Activated CD4-positive, alpha-beta T cell treated with anti-CD3 and anti-CD28 coated beads for 36 hours (primary cell): ENCODE measurements at places on chromosomes 2 and 18. TPM values are rescaled to one million over a fixed set of nuclear protein-coding genes. Genes with fewer than 3 reads are reported as not detected.

Gene FAM237A
- total RNA-seq: not detected

Gene REG3A
- total RNA-seq: not detected

Gene KCNG2
- not detected for total RNA-seq

Gene ABCB11
- total RNA-seq: not detected

Gene ALK
- total RNA-seq: not detected

- no peak overlapping the region for H3K27ac ChIP-seq
- DNase-seq: no peak
- no peaks in the 10 kb centered on the region for H3K36me3 ChIP-seq
- no peaks in the 10 kb centered on the region for H3K27me3 ChIP-seq
- H3K4me3 ChIP-seq: no peak overlapping the region
Measured at GRCh38 chr18:26471027-26471426, 77.3 kb downstream of the KCTD1 start.

- no peaks in the 10 kb centered on the region for H3K27me3 ChIP-seq
- no peak for DNase-seq
- H3K4me1 ChIP-seq: peaks cover 18% of the 10 kb centered on the region
- no peak overlapping the region for H3K27ac ChIP-seq
- H3K36me3 ChIP-seq: no peaks in the 10 kb centered on the region
Measured at GRCh38 chr2:160667811-160668210, 174.2 kb upstream of the RBMS1 start.

GRCh38 chr2:201643216-201643890 is at the start of gene TMEM237:
TMEM237 (minus strand) TSS chr2:201643503; CDS start chr2:201643400, 103 bp downstream.
- DNase-seq: peak; percentile 64
- H3K27ac ChIP-seq: peak within 1 kb of the TSS; percentile 84
- H3K4me3 ChIP-seq: peak within 1 kb of the TSS; percentile 79
- peaks cover 9% of the 10 kb centered on the region for H3K4me1 ChIP-seq

DNA sequence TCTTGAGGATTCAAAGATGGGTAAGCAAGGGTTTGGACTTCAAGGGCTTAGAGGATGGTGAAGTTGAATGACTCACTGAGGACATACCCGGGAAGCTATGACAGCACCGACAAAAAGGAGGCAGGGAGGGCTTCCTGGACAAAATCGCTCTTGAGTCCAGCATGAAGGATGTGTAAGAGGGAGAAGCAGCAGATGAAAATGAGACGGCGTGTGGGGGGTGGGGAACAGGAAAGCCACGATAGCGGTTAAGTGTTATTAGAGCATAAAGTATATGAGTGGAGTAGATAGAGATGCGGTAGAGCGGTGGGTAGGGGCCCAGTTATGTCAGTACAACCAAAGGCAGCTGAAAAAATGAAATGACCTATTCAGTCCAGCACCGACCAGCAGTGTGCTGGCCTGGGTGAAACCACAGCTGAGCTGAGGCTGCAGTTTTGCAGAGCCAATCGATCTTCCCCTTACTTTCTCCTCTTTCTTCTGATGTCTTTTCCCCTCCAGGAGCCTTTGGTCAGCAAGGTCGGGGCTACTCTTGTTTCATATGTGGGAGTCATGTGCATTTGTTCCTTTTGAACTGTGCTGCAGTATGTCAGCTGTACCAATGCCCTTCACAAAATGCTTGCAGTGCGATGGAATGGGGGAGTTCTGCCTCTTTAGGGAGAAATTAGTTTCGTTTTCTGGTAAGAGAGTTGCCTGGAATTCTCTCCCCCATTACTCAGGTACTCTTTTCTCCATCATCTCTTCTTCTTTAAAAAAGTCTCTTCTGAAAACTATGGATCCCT is 2.0 kb upstream of the THUMPD2 start:
- peak overlapping the region; percentile 9 for H3K4me3 ChIP-seq
- peaks cover 53% of the 10 kb centered on the region for H3K4me1 ChIP-seq
- peak; percentile 32 for DNase-seq
- H3K36me3 ChIP-seq: peaks cover 20% of the 10 kb centered on the region
- peak overlapping the region; percentile 8 for H3K27ac ChIP-seq

- H3K27ac ChIP-seq: no peak overlapping the region
- no peaks in the 10 kb centered on the region for H3K27me3 ChIP-seq
- no peaks in the 10 kb centered on the region for H3K36me3 ChIP-seq
- H3K4me1 ChIP-seq: no peaks in the 10 kb centered on the region
- no peak for DNase-seq
Measured at GRCh38 chr2:67829470-67829869, 233.3 kb downstream of the C1D start.

DNA sequence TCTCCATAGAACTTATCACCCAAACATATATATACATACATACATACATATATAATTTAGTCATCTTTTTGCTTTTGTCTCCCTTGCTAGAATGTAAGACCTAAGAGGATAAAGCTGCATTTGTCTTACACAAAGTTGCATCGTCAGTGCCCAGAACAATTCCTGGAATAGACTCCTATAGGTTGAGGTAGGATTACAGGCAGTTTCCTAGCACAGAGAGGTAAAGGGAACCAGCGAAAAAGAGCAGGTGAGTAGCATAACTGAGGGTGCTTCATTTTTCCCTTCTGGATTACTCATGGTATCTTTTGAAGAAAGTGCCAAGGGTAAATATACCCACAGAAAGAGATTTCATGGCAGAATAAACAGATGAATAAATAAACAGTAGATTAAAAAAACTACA is 68.1 kb upstream of the AMMECR1L start:
- no peak for DNase-seq
- peaks cover 27% of the 10 kb centered on the region for H3K36me3 ChIP-seq
- H3K4me1 ChIP-seq: no peaks in the 10 kb centered on the region
- H3K27ac ChIP-seq: no peak overlapping the region
- no peak overlapping the region for H3K4me3 ChIP-seq
- H3K27me3 ChIP-seq: no peaks in the 10 kb centered on the region

DNA sequence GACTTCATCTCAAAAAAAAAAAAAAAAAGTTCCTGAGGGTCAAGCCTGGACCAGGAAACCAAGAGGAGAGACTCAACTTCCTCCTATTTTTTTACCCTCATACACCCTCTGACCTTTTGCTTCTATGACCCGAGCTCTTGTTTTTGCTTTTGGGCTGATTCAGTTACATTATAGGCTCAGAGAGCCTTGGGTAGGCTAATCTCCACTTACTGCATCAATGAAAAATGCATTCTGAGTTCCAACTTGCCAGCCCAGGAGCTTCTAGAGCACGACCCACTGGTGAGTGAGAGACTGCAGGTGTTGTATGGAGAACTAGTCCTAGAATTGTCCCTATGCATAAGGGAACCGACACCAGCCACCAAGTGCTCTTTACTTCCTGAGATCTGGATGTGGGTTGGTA is 91.1 kb downstream of the CABLES1 start:
- DNase-seq: no peak
- H3K36me3 ChIP-seq: peaks cover 11% of the 10 kb centered on the region
- no peak overlapping the region for H3K27ac ChIP-seq
- no peaks in the 10 kb centered on the region for H3K27me3 ChIP-seq
- H3K4me1 ChIP-seq: peaks cover 50% of the 10 kb centered on the region
- no peak overlapping the region for H3K4me3 ChIP-seq

DNA sequence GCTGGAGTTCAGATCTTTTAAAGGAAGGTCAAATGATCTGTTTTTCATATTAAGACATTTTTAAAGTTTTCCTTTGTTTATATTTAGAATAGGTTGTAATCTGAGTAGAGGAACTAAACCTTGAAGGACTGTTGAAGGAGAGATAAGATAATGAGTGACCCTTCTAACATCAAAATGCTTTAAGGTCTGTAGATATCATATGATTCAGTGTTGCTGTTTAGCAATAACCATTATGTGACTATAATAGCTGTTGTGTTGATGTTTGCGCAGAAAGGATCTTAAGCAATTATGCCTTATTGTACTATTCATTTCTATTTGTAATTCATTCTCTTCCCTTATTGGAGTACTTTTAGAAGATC is 60.0 kb downstream of the SLC16A14 start:
- H3K4me3 ChIP-seq: no peak overlapping the region
- H3K27me3 ChIP-seq: no peaks in the 10 kb centered on the region
- H3K4me1 ChIP-seq: peaks cover 5% of the 10 kb centered on the region
- no peak for DNase-seq
- no peak overlapping the region for H3K27ac ChIP-seq

DNA sequence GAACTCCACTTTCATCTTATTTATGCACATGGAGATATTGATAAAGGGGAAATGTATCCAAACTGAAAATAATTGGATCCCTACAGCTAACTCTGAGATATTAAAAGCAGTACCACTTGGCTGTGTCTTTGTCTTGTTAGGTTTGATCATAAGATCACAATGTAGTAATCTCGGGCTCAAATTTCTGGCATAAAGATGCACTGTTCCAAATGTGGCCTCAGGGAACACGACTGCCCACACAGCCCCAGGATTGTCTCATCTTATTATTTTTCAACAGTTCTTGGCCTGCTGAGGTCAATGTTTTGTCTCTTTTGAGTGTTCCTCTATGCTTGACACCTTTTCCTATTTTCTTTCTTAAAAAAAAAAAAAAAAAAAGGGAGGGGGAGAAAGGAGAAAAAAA is 114.1 kb downstream of the GBX2 start:
- no peaks in the 10 kb centered on the region for H3K36me3 ChIP-seq
- H3K27me3 ChIP-seq: peaks cover 35% of the 10 kb centered on the region
- H3K4me1 ChIP-seq: peaks cover 9% of the 10 kb centered on the region
